ENCODE measurements at places on chromosomes 4 and X. TPM values are rescaled to one million over a fixed set of nuclear protein-coding genes. Genes with fewer than 3 reads are reported as not detected.

Gene CT45A5
- not detected for total RNA-seq

Gene UGT8
- total RNA-seq, result 4.1 TPM

Gene RTL3
- total RNA-seq, result not detected

Gene KCND1
- 6.0 TPM for total RNA-seq

Gene NAT8L
- total RNA-seq, result 0.36 TPM

Gene SSX1
- total RNA-seq, result not detected

Gene GPRIN3
- 8.9 TPM for total RNA-seq

Gene EVC2
- total RNA-seq, result 7.4 TPM

Gene CEP44
- 9.5 TPM for total RNA-seq

Gene TMEM129
- 27.2 TPM for total RNA-seq

Gene F8A3
- 0.31 TPM for total RNA-seq

Gene PHKA2
- total RNA-seq, result 19.7 TPM

Gene LONRF3
- total RNA-seq, result 12.4 TPM

Gene SHOX
- total RNA-seq, result not detected

Gene PLK4
- total RNA-seq, result 12.6 TPM

Gene AREG
- not detected for total RNA-seq

Gene GPR34
- not detected for total RNA-seq

Gene UCHL1
- total RNA-seq, result 397 TPM

Gene FMR1NB
- not detected for total RNA-seq

Gene SLC34A2
- total RNA-seq, result 0.41 TPM

Gene PNMA6E
- not detected for total RNA-seq

Gene RAB39B
- 1.3 TPM for total RNA-seq
